ENCODE measurements at places on chromosomes 2 and 18.

DNA sequence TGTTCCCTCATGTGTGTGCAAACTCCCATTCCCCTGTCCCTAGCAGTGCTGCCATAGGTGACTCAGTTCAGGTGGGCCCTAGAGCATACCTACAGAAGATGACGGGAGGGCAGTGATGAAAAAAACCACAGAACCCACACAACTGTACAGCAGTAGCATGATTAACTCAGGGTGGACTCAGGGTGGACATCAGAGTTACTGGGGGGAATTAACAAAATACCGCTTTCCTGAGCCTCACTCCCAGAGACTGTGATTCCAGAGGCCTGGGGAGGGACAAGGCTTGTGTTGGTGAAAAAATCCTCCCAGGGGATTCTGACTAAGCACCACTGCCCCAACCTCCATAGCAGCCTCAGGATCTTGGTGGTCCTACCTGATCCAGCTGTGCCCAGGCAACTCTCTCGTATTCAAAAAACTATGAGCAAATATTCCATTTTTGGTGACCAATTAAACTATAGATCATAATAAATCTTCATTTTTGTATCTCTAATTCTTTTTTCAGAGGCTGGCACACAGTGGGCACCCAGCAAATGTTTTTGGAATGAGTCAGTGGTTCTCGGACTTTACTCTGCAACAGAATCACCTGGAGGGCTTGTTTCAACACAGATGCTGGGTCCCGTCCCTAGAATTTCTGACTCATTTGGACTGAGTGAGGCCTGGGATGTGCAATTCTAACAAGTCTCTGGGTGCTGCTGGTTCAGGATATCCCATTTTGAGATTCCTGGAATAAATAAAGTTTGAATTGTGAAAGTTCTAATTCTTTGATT lies 84.1 kb upstream of the NABP1 start:
- DNase-seq = no peak

DNA sequence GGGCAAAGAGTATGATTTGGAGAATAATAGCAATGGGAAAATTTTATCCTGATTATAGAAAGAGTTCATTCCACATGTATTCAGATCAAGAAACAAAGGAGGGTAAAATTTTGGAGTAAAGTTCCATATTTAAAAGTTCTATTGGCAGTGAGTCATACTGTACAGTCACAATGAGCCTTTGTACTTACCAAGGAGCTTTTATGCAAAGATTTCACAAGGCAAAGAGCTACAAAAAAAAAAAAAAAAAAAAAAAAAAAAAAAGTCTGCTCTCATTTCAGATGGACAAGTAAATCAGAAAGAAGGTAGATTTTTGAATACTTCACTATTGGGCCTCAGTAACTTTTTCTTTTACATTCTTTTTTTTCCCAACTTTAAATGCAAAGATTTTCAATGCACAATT lies 1802.2 kb upstream of the PIK3C3 start:
- no peak for DNase-seq

- DNase-seq = no peak
These were observed 2.8 kb downstream of the ONECUT2 start for GRCh38 chr18:57437766-57438671.

- no peak for DNase-seq
These were observed 58.4 kb upstream of the ETAA1 start for GRCh38 chr2:67338601-67339233.

GRCh38 chr2:80292474-80292873 lies 12.1 kb downstream of the LRRTM1 start:
- DNase-seq = no peak

DNA sequence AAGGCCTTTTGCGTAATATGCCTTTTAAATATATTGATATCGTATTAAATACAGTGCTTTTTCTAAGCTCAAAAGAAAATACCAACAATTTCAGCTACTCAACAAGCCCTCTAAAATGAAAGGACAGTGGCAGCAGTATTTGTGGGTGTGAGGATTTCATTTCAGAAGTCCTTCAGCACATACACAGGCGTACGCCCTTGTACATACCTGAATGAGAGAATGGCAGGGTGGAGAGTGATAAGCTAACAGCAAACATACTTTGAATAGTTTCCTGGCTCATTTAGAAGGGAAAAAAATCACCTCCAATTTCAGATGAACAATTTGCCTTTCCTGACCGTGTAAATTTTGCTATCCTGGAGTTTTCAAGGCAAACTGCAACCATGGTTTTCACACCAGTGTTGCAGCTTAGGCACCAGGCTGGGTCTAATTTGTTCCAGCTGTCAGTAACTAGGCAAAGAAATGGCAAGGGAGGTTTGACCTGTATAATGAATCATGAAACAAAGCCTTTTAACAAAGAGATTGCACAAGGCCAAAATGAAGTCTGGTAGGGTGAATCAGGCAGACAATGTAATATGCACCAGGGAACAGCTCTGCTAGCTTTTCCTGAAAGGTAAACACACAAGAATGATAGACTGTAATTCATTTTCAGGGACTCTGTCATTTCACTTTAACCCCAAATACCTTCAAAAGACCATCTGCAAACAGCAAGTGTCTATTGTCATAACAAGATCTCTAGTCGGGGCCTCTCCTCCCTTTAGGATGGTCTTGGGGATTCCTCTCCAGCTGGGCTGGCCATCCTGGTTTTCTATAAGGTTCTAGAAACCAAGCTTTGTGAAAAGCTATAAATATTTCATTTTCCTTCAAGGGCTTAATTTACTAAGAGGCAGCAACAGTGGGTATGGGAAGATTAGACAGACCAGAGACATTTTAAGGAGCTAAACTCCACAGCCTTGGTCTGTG lies 11.5 kb downstream of the ANKRD29 start:
- DNase-seq = no peak

DNA sequence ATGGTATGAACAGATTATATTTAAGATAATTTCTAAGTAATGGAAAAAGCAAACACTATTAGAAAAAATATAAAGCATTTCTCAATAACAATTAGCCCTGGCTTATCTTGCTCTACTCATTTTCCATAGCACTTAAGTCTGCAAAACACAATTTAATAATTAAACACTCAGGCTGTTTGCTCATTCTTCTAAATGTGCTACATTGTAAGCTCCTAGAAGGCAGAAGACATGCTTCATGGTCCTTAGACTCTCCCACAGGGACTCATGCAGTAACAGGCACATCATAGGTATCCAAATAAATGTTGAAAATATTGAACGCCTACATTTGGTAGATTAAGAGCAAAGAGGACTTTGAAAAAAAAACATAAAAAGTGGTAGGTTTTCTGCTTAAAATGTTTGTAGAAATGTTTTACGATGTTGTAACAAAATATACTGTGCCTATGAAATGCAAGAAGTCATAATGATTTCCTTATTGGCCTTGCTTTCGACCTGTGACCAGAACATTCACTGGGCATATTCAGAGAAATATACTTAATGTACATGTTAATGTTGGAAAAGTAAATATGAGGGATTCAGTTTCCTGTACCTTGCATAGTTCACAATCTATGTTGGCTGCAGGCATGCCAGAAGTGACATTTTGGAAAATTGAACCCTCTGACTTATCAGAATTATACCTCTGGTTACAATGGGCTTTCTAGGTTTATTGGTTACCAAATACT lies 27.2 kb downstream of the G6PC2 start:
- DNase-seq = no peak

DNA sequence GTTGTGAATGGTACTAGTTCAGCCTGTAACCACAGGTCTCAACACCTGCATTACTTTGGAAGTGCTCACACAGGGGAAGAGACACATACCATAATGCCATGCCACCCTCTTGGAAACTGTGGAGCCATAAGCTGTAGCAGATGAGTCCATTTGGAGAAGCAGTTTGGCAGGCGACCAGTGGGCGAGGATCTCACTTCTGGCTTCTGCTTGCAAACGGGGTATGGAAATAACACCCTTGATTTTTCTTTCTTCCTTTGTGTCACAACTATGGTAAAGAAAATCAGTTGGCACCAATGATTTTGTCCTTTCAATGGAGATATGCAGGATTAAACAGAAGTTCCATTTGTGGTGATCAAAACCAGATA lies 28.6 kb downstream of the APOB start:
- no peak for DNase-seq

GRCh38 chr2:173652311-173652710 lies 297.6 kb downstream of the CDCA7 start:
- DNase-seq = no peak

DNA sequence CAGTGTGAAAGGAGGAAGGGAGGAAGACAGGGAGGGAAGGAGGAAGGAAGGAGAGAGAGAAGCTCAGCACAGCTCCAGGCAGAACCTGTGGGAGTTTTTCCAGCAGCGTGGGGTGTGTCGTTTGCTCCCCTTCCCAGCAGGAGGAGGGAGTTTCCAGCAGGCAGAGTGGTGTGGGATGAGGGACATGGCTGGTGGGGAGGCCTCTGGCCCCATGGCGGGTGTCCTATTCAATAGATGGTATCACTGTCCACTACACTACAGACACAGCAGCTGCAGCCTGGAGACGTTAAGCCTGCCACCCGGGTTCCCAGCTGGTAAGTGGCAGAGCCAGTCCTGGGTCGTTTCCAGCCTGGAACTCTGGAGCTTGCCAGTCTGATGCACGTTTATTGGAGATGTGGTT lies 44.7 kb downstream of the GLI2 start:
- DNase-seq = no peak

- DNase-seq = no peak
These were observed 20.8 kb downstream of the LHCGR start for GRCh38 chr2:48734576-48735303.

- DNase-seq = no peak
These were observed 170.6 kb downstream of the DNAH6 start for GRCh38 chr2:84686783-84687476.

GRCh38 chr2:140698636-140699035 lies 1432.2 kb downstream of the LRP1B start:
- DNase-seq = no peak

DNA sequence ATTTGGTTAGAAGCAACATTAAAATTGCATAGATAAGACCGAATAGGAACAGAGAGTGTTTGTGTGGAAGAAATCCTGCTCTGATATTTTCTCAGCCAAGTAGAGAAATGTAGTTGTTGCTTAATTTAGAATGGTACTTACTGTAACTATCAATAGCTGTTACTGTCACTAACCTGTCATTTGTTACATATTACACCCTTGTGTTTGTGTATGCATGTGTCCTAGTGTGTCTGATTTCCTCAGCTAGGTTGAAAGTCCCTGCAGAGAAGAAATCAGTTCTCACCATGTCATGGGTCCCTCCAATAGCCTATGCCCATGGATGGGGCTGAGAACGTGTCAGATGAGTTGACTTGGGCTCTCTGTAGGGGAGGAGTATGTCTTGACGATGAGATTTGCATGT lies 94.4 kb downstream of the SPTBN1 start:
- no peak for DNase-seq

- no peak for DNase-seq
These were observed 96.3 kb downstream of the ARMC9 start for GRCh38 chr2:231294571-231295362.

DNA sequence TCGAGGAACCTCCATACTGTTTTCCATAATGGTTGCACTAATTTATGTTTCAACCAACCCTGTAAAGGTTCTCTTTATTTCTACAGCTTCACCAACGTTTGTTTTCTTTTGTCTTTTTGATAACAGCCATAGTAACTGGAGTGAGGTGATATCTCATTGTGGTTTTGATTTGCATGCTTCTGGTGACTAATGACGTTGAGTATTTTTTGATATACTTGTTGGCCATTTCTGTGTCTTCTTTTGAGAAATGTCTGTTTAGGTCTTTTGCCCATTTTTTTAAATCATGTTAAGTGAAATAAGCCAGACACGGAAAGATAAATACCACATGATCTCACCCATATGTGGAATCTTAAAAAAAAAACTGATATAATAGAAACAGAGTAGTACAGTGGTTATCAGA lies 74.8 kb upstream of the SMIM21 start:
- DNase-seq = no peak

DNA sequence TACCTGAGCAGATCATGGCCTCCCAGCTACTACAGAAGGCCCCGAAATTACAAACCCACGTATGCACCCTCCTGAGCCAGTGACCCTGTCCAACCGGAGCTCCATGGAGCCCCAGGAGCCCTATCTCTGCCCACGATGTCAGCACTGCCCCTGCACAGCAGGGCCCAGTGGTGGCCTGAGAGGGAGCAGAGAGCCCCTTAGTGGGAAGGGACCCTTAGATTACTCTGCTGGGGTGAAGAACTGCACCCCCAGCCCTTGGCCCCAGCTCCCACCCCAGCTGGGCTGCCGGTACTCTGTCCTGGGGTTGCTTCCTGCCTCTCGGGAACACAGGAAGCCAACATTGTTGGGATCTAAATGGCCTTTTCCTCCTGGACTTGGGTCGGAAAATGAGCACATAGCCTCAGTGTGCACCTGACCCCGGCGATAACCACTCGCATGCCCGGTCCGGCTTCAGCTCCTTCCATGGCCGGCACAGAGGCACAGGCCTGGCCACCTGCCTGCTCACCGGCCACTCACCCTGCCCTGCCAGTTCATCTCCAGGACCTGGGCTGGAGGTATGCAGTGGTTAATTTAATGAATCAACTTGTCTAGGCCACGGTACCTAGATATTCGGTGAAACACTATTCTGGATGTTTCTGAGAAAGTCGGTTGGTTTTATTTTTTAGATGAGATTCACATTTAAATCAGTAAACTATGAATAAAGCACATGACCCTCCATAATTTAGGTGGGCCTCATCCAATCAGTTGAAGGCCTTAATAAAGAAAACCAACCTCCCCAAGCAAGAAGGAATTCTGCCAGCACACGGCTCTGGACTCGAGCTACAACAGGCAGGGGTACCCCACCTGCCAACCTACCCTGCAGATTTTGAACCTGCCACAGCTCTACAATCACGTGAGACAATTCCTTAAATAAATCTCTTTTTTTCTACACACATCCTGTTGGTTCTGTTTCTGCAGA lies 19.2 kb downstream of the TNS1 start:
- no peak for DNase-seq

DNA sequence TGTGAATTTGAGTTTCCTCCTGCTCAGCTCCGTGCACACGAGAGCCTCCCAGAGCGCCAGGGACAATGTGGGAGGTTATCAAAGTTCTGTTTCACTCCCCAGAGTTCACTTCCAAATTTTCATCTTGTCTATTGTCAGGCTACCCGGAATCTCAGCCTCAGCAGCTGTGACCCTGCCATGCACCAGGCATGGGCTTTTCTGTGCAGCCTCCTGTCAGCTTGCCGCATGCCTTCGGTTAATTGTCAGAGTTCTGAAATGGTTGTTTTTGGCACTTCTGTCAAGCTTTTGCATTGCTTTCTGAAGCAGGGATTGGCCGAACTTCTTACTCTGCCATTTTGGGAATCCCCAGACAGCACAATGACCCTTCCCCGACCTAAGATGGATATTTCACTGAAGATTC lies 60.4 kb downstream of the SH3YL1 start:
- no peak for DNase-seq

- DNase-seq = no peak
These were observed 232.7 kb downstream of the SLC8A1 start for GRCh38 chr2:40219141-40219540.

GRCh38 chr2:85909005-85909404 lies 20.2 kb upstream of the ST3GAL5 start:
- no peak for DNase-seq
